HEK293T (cell line): ENCODE measurements at places on chromosomes 7 and 10.

DNA sequence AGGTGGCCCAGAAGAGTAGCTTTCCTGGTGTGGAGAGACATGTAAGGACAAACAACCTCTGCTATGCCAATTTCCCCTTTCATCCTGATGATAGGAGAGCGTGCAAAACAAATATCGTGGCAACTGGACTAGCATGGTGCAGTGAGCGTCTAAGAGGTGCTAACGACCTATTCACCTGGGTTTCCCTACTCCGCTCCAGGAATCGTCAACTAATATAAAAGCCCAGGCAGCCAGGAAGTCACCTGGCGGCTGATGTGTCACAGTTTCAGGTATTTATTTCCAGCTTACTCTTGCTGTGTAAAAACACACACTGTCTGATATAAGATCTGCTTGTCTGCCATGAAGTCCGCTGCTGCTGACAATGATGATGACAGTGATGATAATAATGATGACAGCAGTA, 56.5 kb upstream of the EFCAB10 start:
- no peak for DNase-seq

- no peak for DNase-seq
Measured at GRCh38 chr10:75404815-75405597, 3.4 kb upstream of the ZNF503 start.

DNA sequence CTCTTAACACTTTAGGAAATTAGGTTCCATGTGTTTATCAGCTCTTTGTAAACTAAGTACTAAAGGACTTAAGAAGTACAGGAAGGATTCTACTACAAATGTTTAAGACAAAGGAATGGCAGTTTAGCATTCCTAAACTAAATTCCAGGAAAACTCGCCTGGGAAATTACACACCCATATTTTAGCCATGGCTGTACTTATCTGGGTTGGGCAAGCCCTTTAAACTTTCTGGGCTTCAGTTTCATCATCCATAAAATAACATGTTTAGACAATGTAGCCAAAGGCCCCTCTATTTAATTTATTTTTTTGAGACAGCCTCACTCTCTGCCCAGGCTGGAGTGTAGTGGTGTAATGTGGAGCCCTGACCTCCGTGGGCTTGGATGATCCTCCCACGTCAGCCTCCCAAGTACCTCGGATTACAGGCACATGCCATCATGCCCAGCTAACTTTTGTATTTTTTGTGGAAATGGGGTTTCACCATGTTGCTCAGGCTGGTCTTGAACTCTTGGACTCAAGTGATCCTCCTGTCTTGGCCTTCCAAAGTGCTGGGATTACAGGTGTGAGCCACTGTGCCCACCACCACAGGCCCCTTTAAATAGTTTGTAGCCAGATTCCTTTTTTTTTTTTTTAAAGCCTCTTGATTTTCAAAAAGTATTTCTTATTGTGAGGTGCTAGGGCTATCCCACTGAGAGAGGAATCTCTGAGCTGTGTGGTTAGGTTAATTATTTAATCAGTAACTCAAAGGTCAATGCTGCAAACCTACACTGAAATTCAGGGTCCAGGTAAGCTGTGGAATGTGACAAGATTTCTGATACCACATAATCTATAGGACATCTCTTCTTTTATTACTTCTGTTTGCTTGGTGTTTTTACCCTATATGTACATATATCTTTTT, 32.1 kb downstream of the TMEM60 start:
- DNase-seq: no peak

DNA sequence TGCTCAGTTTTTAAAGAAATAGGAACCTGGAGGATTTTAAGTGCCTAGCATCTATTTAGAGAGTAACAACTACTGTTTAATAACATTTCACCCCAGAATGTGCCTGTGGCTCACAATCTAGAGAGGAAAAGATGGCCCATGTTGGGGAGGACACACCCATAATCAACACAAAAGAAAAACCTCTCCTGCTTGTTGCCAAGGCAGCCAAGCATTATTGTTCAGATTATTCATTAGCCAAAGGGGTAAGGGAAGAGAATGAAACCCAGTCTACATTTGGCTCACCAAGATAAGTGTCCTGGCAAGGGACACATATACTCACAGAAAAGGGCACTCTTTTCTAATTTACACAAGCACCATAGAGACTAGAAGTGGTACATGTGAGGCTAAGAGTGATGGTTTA, 17.7 kb upstream of the IFIT1B start:
- no peak for DNase-seq

DNA sequence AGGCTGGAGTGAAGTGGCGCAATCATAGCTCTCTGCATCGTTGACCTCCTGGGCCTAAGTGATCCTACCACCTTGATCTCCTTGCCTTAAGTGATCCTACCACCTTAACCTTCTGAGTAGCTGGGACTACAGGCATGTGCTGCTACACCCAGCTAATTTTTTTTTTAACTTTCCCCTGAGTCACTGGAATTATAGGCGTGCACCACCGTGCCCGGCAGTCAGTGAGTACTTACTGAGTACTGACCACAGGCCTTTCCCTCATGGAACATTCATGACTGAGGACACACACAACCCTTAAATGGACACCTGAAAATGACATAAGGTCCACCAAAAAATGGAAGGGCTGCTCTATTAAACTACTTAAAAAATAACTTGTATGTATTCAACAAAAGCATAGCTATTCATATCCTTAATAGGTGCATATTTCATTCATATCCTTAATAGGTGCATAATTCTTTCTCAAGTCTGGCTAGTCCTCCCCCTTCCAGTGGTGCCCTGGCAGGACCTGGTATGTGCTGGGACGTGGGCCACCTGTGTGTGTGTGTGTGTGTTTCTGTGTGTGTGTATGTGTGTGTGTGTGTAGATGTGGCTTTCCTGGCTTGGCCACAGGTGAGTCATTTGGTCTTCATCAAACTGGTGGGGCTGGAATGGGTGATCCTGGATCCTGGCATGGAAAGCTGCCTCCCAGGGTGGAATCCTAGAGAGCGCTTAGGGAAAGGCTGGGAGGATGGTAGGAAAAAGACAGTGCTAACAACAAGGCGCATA, 3.5 kb downstream of the FAM180A start:
- DNase-seq: no peak

- no peak for DNase-seq
Measured at GRCh38 chr7:151769188-151769821, 107.6 kb downstream of the PRKAG2 start.

DNA sequence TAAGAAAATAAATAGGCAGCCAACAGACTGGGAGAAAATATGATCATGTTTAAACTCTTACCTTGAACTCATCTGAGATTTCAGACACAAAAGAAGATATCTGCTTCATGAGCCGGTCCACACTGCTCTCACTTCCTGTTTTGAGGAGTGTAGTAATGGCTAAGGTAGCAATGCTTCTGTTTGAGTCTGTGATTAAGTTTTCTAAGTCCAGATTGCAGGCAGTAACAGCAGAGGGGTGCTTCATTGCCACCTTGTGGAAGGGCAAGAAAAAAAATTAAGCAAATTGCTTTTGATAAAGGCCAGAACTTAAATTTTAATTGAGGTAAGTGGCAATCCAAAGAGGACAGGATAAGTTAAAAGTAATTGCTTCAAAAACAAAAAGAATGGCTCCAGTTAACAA, 69.1 kb downstream of the MEST start:
- peak; percentile 23 for DNase-seq

GRCh38 chr7:124444696-124445480, 320.7 kb downstream of the GPR37 start:
- DNase-seq: no peak

DNA sequence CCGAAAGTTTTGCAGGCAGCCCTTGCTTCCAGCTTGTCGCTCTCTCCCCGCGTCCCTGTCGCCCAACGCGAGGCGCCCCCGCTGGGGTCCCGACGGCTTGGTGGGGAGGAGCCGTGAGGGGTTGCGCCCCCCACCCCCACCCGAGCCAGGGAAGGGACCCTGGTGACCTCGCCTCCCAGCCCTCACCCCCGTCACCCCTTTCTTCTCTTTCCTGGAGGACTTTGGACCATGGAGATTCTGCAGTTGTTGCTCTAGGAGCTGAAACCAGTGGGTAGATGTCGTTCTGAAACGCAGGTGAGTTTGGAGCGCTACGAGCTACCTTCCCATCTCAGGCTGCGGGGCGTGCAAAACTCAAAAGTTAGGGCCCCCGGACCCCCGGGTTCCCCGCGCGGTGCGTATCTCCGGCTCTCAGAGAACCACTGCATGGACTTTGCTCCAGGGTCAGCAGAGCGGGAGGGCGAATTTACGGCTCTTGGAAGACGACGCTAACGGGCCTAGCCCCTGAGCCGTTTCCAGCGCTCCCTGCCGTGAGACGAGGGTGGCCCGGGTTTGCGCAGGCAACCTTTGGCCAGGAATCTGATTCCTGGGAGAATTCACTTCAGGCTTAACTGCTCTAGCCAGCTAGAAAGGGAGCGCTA, 684 bp upstream of the ATXN7L1 start:
- peak; percentile 56 for DNase-seq

- no peak for DNase-seq
Measured at GRCh38 chr7:16904076-16904475, 22.3 kb upstream of the AGR3 start.

GRCh38 chr10:112442063-112442462, 4.7 kb downstream of the ZDHHC6 start:
- DNase-seq: no peak

GRCh38 chr7:91041901-91042484, 222.2 kb upstream of the FZD1 start:
- no peak for DNase-seq

GRCh38 chr10:3140280-3140679, 32.3 kb downstream of the PITRM1 start:
- no peak for DNase-seq

DNA sequence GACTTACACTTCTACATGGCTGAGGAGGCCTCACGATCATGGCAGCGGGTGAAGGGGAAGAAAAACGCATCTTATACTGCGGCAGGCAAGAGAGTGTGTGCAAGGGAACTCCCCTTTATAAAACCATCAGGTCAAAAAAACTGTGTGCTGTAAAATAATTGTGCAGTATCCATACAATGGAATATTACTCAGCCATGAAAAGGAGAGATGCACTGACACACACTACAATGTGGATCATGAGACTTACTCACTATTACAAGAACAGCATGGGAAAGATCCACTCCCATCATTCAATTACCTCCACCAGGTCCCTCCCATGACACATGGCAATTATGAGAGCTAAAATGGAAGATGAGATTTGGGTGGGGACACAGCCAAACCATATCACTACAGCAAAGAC, 27.2 kb upstream of the CARD11 start:
- DNase-seq: no peak
